ENCODE measurements at places on chromosomes 6 and 20.

- DNase-seq = no peak
These were observed 16.7 kb upstream of the OLIG3 start for GRCh38 chr6:137510923-137511322.

DNA sequence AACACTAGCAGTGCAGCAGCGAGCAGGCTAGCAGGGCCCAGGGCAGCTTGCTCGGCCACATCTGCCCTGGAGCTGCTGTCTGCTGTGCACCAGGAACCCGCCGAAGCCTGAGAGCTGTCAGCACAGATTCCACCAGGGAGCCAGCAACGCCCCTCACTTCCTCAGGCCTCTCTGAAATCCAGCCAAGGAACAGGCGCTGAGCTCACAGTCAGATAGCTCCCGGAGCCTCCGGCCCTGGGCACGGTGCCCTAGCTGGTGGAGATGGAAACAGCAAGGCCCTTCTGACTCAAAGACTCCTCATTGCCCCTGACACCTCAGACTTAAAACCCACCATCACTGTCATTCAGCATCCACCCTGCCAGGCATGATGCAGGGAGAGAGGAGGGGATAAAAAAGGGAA is 839.4 kb downstream of the MAFB start:
- DNase-seq = peak; percentile 93

DNA sequence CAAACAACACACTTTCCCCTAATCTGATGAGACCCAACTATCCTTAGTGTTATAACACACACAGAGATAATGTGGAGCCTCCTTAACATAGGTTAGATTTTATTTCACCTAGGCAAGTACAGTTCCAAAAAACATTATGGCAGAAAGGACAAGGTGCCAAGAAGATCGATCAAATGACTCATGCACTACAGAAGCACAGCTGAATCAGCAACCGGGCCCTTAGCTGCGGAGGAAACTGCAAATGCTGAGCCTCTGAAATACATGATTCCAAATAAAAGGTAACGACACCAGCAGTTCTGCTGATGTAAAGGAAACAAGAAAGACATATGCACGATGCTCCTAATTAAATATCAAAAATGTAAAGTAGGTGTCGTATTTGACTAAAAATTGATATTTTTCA is 19.9 kb upstream of the MUC21 start:
- DNase-seq = no peak

DNA sequence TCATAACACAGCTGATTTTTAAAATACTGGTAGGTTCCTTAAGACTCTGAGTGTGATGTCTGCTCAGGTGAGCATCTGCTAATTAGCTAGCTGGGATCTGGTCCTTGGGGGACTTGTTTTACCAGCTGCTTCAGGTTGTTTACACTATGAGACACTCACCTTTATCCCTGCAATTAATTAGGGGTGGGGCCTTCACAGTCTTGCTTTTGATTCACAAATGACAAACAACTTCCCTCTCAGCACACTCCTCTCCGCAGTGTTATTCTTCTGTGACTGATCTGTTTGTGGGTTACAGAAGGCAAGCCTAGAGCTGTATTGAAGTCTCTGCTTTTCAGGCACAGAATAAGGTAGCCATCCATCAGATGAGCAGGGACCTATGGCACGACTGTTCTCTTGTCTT is 62.0 kb upstream of the CD83 start:
- DNase-seq = no peak

Measured in GM03348 (cell line).